Glutamatergic neuron (in vitro differentiated cells): ENCODE measurements at places on chromosomes 5 and 9.
A peak's percentile ranks its signal among the peaks of the same experiment; 100 is the strongest.

DNA sequence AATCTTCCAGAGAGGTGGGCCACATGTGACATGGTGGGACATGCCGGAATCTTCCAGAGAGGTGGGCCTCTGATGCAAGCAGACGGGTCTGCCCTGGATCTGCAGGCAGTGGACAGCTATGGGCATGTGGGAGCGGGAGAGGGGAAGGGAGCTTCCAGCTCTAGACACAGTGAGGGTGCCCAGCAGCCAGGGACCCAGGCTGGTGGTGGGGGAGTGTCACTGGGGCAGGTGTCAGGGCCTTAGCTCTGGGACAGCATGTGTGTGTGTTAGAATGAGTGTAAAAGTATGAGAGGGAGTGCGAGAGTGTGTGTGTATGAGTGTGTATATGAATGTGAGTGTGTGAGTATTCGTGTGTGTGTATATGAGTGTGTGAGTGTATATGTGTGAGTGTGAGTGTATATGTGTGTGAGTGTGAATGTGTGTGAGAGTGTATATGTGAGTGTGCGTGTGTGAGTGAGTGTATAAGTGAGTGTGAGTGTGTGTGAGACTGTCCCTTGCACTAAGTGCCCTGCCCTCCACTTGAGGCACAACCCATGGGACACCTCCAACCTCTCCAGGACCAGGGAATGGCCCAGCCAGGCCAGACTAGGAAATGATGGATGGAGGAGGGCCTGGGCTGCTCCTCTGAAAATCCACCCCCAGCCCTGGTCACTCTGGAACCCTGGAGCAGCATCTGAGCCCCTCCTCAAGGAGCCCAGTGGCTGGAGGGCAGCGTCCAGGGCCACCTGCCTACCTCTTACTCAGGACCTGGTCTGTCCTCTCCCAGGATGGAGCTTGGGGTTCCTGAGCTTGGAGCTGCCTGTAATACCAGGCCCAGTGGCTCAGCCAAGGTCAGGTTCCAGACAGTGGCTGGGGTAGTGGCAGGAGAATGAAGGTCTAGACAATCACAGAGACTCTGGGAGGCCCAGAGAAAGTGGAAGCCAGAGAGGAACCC lies 122.2 kb downstream of the C9orf50 start:
- no peak for DNase-seq

DNA sequence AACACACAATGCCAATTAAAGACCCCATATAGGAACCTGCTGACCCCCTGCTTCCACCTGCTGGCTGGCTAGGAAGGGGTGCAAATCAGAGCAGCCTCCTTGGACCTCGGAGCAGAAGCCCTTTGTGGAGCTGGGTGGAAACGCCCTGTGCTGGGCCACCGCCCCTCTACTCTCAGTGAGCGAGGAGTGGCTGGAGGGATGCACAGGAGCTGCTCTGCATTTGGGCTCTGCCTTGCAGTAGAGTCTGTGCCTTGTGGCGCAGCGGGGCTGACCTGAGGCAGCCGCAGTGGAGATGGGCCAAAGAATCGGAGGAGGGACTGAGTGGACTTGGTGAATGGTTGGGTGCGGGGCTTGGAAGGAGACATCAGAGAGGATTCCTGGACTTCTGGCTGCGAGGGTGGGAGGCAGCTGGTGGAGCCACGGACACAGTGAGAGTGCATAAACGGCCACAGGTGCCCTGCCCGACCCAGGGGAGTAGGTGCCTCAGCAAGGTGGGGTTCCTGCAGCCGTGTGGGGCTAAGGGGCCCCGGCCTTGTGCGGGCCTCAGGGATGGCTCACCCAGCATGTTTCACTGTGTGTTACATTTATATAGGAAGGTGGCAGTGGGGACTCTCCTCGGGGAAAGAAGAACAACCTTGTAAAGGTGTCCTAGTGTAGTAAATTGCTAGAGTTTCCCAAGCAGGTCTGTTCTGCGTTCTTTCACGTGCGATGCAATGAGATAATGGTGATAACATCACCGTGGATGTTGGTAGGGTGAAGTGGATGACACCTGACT lies 14.1 kb upstream of the IRX4 start:
- peak; percentile 10 for DNase-seq

GRCh38 chr9:95462249-95463147 lies 54.3 kb downstream of the PTCH1 start:
- peak; percentile 77 for DNase-seq

- no peak for DNase-seq
Measured at GRCh38 chr5:62068554-62068953, 237.5 kb upstream of the KIF2A start.

DNA sequence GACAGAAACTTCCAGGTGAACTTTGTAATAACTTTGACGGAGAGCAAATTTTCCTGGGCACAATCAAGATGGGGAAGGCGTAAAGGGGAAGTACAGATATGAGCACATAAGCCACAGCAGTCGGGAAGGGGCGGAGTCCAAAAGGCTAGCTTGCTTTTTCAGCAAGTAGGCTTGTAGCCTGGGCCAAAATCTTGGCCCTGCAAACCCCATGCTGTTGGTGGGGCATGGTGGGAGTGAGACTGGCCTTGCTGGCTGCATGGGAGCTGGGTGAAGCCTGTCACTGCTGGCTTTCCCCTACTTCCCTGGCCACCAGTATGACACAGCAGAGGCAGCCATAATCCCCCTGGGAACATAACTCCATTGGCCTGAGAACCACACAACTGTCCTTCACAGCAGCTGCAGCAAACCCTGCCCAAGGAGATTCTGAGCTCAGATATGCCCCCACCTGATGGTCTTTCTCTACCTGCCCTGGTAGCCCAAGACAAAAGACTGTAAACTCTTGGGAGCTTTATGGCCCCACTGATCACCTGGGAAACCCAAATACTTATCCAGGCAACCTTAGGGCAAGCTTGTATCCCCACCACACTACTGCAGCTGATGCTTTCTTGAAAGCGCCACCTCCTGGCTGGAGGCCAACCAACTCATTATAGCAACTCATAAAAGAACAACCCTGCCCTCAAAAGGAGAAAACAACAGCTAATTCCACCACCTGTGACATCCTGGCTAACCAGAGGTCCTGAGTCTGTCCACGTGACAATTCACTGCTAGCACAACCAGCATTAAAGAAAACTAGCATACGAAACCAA lies 24.0 kb downstream of the DCTN4 start:
- DNase-seq = no peak

GRCh38 chr9:137664676-137665075 lies 45.9 kb downstream of the EHMT1 start:
- no peak for DNase-seq

DNA sequence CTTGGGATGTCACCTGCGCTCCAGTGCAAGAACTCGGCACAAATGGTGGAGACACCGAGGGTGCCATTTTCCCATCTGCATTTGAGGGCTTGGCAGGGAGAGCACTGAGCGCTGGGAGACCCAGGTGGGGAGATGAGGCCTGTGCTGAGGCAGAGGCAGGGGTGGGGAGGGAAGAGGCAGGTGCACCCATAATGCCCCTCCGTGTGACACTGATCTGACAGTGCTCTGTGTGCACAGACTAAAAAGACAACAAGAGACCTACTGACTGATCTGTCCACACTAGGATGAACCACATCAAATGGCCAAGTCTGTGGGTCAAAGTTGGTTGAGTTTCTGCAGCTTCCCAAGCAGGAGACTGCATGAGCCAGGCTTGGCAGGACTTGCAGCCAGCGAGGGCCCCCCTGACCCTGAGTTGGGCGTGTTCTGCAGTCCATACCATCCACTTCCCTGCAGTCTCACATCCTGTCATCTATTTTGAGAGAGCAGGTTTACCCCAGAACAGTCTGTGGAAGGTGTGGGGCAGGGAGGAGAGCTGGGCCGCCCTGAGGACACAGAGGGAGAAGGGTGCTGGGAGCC lies 41.9 kb downstream of the NEK6 start:
- no peak for DNase-seq

DNA sequence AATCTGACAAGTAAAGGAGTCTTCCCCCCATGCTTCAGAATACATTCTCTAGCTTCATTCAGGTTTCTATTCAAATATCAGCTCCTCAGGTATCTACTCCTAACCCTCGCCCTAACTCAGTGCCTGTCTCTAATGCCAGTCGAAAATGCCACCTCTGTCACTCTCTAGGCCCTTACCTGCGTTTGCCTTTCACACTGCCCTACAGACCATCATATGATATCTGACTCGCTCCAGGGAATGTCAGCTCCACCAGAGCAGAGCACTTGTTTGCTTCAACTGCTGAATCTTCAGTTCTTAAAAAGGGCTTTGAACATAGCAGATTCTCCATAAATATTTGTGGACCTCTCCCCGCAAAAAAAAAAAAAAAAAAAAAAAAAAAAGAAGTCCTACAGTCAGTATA lies 46.7 kb downstream of the ADRB2 start:
- DNase-seq = no peak

DNA sequence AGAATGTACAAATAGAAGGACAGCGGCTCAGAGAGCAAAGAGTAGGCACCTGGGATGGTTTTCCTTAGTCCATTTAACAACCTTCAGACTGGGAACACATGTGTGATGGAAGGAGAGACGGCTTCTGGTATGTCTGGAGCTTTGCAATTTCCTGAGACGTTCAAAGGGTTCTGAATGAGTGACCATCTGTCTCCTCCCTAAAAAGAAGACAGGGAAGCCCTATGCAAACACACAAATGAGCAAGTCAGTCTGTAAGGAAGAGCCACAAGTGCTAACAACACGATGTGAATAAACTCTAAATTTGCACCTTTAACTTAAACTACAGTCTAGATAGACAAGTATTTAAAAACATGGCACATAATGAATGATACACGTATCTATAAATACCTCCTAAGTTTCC lies 391.0 kb downstream of the ICE1 start:
- DNase-seq = no peak

DNA sequence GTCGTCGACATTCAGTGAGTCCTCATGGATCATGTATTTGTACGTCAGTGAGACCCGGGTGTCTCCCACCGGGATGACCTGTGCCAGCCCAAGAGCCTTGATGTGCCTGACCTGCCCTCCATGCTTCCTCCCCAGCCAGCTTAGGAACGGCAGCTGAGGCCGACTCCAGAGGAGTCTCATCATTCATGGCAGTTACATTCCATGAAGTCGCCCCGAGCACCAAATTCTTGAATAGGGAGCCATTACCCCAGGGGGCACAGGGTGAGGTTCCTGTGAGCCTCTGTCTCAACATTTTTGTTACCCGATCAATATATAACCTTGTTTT lies 67.8 kb downstream of the ZNF354C start:
- no peak for DNase-seq

GRCh38 chr5:145830594-145830993 lies 4.5 kb downstream of the PRELID2 start:
- DNase-seq = no peak

DNA sequence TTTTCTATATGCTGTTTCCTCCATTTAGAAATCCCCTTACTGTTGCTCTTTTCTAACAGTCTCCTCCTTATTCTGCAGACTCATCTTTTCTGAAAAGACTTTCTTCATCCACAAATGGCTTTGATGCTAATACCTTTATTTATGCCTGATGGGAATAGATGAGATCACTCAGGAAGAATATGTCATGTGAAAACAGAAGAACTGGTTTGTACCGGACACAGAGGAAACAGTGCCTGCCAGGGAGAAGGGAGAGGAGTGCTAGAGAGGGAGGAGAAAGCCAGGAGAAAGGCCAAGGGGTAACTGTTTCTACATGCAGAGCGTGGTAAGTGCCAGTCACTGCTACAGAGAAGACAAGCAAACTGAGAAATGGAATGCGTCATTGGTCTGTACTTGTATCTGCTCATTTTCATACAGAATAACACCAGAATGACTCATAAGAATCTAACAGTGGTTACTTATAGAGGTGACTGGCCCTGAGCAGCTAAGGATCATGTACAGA lies 45.9 kb upstream of the PJA2 start:
- DNase-seq = no peak
